Ureter (tissue), 1 donor: ENCODE measurements at places on chromosomes 2 and 18. TPM values are rescaled to one million over a fixed set of nuclear protein-coding genes. Genes with fewer than 3 reads are reported as not detected.

RAB6C gene
- total RNA-seq: 0.34 TPM

MERTK gene
- total RNA-seq: 33.5 TPM

FIGN gene
- total RNA-seq: 8.0 TPM

GRB14 gene
- 6.7 TPM for total RNA-seq

LRRTM4 gene
- total RNA-seq: 0.42 TPM

EGR4 gene
- total RNA-seq: not detected

TUBB8B gene
- total RNA-seq: not detected

CFAP221 gene
- total RNA-seq: 2.8 TPM

IGFBP5 gene
- 697 TPM for total RNA-seq

GREB1L gene
- 0.05 TPM for total RNA-seq

PSTPIP2 gene
- total RNA-seq: 9.9 TPM

SP5 gene
- total RNA-seq: 2.3 TPM

ZNF804A gene
- 1.2 TPM for total RNA-seq

SNORC gene
- 7.3 TPM for total RNA-seq

OTOS gene
- not detected for total RNA-seq

KCNIP3 gene
- 6.2 TPM for total RNA-seq

LYPD6B gene
- total RNA-seq: 76.0 TPM

ABCB11 gene
- 0.18 TPM for total RNA-seq

NDUFS1 gene
- total RNA-seq: 94.4 TPM

SERPINB3 gene
- total RNA-seq: not detected

GAL3ST2 gene
- total RNA-seq: 0.47 TPM

DUSP2 gene
- 2.6 TPM for total RNA-seq

TMEM178A gene
- total RNA-seq: 2.9 TPM

TANC1 gene
- 62.9 TPM for total RNA-seq

MYOM1 gene
- 9.7 TPM for total RNA-seq

ABCG5 gene
- not detected for total RNA-seq
